ENCODE measurements at places on chromosomes 5 and 9.

DNA sequence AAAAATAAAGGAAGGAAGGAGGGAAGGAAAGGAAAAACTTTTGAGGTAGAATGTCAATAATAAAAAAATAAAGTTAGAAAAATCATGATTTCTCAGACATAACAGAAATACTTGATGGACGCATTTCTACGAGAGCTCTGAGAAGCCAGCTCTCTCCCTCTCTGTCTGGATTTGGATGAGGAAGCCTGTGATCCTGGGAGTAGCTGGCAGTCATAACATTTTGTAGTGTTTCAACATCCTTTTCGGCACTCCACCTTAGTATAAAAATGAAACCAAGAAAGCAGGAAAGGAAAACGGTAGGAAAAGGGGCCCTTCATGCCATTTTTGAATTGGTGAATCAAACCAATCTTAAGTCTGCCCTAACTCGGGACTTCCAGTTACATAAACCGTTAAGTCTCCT, 321.3 kb downstream of the EPB41L4A start:
- DNase-seq: no peak

GRCh38 chr5:145778144-145778900, 56.8 kb downstream of the PRELID2 start:
- no peak for DNase-seq

DNA sequence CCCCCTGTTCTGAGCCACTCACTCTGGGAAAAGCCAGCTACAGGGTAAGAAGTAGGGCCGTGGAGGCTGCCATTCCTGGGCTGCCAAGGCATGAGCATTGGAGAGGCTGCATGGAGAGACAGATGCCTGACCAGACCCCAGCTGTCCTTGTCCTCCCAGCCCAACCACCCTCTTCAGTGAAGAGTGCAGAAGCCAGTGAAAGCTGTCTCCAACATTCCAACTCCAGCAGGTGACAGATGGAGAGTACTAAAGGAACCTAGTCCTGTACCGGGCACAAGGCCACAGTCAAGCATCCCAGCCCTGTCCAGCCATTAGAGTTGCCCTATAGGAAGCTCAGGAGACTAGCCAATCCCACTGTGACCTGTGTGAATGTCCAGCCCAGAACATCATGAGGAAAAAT, 165.1 kb downstream of the DIRAS2 start:
- no peak for DNase-seq

DNA sequence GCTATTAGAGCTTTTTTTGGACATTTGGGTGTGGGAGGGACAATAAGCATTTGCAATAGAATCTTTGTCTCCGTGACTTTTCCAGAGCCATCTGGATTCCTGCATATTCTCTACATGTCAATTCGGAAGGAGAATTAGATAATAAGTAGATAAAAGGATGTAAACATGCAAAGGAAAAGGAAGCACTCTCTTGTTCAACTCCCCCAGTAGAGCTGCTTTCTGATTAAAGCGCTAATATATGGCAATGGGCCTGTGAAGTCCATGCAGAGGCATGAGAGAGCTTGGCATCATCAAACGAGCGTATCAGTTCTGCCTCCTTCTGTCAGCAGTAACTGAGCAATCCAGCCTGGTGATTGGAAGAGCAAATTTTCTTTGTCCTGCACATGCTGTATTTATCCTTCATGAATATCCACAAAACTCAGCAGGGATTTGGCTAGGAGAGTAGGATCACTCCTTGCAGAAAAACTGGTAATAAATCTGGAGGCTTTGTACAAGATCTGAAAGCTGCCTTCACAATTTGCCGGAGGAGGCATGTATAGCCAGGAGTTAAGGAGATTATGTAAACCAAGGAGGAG, 1752.9 kb downstream of the MAT2B start:
- no peak for DNase-seq

- DNase-seq: no peak
Measured at GRCh38 chr5:124951105-124951504, 204.7 kb upstream of the ZNF608 start.

- DNase-seq: peak; percentile 69
Measured at GRCh38 chr9:81687521-81688261, 1.7 kb downstream of the TLE1 start.

GRCh38 chr5:127410959-127411358, 106.5 kb upstream of the PRRC1 start:
- DNase-seq: no peak

DNA sequence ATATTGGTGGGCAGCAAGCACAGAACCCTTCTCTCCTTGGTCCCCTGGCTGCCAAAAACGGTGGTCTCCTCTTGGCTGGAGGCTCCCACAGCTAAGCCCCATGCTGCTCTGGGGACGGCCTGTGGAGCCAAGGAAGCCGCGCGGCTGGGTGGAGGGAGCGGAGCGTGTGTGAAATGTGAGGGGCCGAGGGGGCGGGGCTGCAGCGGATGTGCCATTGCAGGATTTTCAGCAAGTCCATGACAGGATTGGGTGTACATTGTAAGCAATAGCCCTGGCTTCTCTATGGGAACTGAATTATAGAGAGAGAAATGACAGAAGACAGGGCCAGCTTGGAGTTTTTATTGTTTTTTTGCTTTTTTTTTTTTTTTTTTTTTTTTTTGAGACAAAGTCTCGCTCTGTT, 336.5 kb downstream of the DIRAS2 start:
- no peak for DNase-seq
